ENCODE measurements at places on chromosomes 1 and 21.
A peak's percentile ranks its signal among the peaks of the same experiment; 100 is the strongest.

GRCh38 chr1:156639601-156640101 is 2.3 kb upstream of the BCAN start:
- no peak for DNase-seq

- DNase-seq, result no peak
These were observed 5.3 kb upstream of the MIB2 start for GRCh38 chr1:1609822-1610485.

GRCh38 chr21:34696121-34696520 is 27.3 kb downstream of the CLIC6 start:
- no peak for DNase-seq

DNA sequence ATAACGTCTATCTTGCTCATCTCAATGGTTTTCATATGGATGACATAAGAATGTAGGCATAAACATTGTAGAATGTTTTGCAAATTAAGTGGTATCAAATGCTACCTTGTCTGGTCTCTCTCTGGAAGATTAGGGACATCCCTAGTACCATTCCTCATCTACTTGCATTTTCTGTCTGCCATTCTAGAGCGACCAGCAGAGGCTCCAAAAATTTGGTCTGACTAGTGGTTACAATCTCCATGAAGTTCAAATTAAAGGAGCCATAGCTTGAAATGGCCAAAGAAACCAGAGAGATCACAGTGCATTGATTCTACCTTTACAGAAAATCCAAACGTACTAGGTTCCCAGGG is 1.1 kb downstream of the CD84 start:
- no peak for DNase-seq

GRCh38 chr1:1082239-1082775 is 8.2 kb upstream of the RNF223 start:
- DNase-seq, result no peak

DNA sequence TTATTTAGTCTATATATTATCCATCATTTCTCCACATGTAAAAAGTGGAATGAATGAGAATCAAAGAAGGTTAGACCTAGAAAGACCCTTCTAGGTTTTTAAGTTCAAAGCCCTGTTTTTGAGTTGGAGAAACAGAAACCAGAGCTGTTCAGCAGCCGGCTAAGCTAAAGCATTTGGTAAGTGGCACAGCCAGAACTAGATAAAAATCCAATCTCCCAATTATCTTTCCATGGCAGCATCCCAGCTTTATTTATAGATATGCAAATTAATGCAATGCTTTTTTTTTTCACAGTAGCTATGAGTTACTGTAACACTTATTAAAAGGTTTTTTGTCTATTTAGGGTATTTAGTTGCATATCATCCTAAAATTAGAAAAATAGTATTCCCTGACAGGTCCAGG is 85.1 kb downstream of the NIBAN1 start:
- DNase-seq, result no peak

DNA sequence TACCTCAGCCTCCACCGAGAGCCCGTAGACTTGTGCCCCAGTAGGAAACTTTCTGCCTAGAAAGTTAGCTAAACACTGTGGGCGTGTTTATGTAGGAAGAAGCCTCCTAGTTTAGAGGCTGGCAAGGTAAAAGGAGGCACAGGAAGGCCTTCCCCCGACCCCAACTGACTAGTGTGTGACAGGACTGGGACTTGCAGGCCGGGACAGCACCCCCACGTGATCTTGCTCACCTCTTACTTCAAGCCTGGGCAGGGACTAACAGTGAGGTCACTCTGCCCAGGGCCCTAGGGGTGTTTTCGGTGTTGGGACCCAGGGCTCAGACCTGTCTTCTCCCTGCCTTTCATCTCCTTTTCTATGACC is 392 bp upstream of the TAGLN2 start:
- DNase-seq, result no peak

- no peak for DNase-seq
These were observed 31.2 kb upstream of the TSPEAR start for GRCh38 chr21:44742418-44743153.

- DNase-seq, result no peak
These were observed 107.0 kb upstream of the TLR5 start for GRCh38 chr1:223249854-223250631.

DNA sequence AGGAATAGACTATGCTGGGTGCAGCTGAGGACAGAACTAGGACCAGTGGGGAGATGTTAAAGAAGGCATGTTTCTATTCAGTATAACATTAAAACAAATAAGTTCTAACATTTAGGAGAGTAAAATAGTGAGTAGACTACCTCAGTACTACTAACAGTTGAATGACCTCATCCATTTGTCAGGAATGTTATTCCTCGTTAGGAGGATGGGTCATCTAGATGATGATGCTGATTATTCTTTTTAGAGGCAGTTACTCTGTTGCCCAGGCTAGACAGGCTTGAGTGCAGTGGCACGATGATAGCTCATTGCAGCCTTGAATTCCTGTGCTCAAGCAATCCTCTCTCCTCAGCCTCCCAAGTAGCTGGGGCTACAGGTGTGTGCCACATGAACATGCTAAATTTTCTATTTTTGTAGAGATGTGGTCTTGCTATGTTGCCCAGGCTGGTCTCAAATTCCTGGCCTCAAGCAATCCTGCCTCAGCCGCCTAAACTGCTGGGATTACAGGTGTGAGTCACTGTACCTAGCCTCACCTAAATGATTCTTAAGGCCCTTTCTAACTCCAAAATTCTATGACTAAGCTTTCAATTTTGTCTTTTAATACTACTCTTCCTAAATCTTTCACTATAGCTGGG is 9.3 kb downstream of the EEIG2 start:
- no peak for DNase-seq

DNA sequence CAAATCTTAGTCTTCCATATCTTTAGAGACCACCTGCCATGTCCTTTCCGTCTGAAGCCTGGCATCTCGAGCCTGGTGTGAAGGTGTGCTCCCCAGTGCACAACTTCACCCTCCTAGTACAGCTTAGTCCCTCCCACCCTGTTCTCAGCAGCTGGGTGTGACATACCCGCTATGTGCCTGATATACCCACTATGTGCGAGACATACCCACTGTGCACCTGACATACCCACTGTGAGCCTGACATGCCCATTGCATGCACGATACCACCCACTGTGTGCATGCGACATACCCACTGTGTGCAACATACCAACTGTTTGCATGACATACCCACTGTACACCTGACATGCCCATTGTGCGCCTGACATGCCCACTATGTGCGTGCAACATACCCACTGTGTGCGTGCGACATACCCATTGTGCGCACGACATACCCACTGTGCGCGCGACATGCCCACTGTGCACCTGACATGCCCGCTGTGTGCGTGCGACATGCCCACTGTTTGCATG is 3.0 kb upstream of the RRP1 start:
- no peak for DNase-seq

DNA sequence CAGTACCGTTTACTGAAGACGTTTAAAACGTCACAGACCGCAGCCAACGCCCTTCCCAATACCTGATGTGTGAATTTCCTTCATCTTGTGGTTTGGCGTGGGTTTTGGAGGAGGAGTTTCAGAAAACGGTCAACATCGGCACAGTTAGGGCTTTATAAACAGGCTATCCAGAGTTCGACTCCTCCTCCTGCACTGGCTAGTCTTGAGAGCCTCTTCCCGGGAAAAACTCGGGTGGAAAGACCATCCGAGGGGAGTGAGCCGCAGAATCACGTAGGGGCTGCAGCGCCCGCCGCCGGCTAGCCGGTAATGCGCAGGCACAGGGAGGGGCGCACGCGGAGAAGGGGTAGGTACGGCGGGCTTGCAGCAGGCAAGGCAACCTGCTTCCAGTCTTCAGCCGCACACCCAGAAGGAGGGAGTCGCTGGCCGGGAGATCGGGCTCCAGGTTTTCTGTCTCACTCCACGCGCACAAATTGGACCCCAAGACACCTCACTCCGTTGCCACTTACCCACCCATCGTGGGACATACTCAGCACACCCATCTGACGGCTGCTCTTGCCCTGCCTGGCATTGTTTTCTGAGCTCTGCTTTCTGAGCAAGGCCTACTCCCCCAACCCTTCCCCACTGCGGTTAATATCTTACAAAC is 25.4 kb downstream of the SLC19A2 start:
- no peak for DNase-seq

GRCh38 chr1:234994436-234995295 is 134.0 kb downstream of the TOMM20 start:
- DNase-seq, result no peak

- no peak for DNase-seq
These were observed 45.1 kb downstream of the CD53 start for GRCh38 chr1:110918016-110918415.

DNA sequence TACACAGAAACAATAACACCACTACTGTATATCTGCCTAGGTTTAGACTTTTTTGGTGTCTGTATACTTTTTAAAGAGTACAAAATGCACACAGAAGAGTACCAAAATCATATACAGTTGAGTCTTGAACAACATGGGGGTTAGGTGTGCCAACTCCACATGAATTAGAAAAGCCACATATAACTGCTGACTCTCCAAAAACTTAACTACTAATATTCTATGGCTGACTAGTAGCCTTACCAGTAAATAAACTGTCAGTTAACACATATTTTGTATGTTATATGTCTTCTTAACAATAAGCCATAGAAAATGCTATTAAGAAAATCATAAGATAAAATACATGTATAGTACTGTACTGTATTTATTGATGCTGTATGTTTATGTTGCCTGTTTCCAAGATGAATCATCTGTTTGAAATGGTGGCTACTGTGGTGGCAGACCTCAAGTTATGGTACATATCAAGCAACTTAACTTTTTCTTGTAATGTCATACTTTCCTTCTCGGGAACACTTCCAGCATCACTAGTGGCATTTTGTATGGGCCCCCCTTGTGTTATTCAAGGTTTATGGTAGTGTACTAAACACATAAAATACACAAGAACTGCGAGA is 71.2 kb downstream of the LHX4 start:
- DNase-seq, result no peak

GRCh38 chr1:245807306-245807705 is 652.5 kb downstream of the KIF26B start:
- no peak for DNase-seq

- DNase-seq, result peak; percentile 96
These were observed 3.0 kb upstream of the ID3 start for GRCh38 chr1:23562137-23562876.

DNA sequence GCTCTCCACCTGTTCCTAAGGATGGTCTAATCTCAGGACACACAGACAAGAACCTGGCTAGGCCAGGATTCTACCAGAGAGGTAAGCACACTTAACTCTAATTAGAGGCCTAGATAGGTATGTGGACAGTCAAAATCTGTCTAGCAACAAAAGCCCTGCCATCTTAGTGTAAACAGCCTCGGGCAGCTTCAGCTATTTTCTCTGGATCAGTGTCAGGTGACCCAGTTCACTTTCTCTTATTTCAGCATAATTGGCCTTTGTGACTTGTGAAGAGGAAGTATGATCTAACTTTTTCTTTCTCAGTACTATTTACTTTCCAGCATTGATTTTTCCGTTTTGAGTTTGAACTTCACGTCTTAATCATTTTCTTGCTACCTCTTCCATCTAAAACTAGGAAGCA is 217.7 kb downstream of the CRB1 start:
- DNase-seq, result no peak

DNA sequence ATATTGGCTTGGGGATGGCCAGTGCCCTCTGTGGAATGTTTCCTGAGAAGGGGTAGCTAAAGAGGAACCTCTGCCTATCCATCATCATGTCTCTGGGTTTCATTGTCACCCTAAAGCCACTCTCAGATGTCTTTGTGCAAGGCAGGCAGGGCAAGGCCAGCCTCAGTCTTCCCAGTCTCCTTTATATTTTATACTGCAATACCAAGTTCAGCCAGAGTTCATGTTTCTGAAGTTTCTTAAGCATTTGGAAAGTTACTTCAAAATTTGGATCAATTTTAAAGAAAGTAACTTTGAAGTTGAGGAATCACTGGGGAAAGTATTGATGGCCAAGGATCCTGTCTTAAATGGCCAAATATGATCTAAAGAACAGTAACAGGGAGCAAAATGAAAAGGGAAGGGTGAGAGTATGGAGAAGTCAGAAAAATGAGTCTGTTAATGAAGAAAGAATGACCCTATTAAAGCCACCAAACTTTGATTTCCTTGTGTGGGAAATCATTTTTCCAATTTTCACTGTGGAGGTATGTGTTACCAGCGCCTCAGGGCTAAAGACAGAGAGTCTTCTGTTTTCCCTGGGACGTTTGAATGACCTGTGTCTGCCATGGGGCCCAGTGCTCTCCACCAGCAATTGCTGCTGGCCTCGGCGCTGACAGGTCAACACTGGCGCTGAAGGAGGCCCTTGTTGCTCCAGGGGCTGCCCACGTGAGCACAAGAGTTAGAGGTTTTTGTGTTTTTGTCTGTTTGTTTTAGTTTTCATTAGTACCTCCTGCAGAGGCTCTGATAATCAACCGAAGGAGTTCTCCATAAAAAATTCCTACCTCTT is 93.9 kb downstream of the ATP5PO start:
- peak; percentile 52 for DNase-seq

- DNase-seq, result no peak
These were observed 11.1 kb downstream of the PEA15 start for GRCh38 chr1:160216301-160216700.

DNA sequence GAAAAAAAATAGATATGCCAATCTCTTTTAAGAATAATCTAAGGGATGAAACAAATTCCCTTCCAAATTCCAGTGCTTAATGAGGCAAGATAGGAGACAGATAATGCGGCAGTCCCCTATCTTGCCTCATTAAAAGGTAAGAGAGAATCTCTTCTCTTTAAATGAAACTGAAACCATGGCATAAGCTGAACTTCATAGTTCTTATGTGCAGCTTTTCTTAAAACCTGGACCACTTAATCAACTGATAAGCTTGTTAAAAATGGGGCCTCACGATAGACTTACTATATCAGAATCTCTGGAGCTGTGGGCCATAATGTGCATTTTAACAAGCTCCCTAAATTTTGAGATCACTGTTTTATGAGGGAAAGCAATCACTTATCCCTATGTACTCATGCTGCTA is 79.2 kb downstream of the NIBAN1 start:
- DNase-seq, result no peak

- no peak for DNase-seq
These were observed 75.2 kb downstream of the GLIS1 start for GRCh38 chr1:53663529-53664300.

- DNase-seq, result no peak
These were observed 39.8 kb downstream of the MRPL39 start for GRCh38 chr21:25567472-25567871.

DNA sequence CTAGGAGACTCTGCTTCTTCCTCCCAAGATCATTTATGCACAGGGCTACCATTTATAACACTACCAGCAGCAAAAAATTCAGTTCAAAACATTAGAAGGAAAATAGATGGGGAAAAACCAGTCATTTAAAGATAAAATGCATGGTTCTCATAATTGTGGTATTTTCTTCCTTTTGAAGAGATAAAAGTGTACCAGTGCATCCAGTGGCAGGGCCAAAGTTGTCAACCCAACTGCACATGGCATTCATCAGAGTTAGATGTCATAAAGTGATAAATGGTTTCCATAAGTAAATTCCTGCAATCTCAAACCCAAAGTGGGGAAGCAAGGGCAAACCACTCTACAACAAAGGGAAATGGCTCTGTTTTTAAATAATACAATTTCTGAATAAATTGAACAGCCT is 119.1 kb upstream of the DMRTA2 start:
- no peak for DNase-seq

- DNase-seq, result no peak
These were observed 97.5 kb downstream of the CASZ1 start for GRCh38 chr1:10698726-10699469.

- DNase-seq, result no peak
These were observed 8.6 kb downstream of the TMEM35B start for GRCh38 chr1:34976384-34977209.

GRCh38 chr1:206909161-206909882 is 12.1 kb downstream of the IL24 start:
- peak; percentile 34 for DNase-seq

Measured in hindlimb muscle (tissue), 1 donor.